Liver (tissue), 10 donors: ENCODE measurements at places on chromosomes 13 and 19.

DNA sequence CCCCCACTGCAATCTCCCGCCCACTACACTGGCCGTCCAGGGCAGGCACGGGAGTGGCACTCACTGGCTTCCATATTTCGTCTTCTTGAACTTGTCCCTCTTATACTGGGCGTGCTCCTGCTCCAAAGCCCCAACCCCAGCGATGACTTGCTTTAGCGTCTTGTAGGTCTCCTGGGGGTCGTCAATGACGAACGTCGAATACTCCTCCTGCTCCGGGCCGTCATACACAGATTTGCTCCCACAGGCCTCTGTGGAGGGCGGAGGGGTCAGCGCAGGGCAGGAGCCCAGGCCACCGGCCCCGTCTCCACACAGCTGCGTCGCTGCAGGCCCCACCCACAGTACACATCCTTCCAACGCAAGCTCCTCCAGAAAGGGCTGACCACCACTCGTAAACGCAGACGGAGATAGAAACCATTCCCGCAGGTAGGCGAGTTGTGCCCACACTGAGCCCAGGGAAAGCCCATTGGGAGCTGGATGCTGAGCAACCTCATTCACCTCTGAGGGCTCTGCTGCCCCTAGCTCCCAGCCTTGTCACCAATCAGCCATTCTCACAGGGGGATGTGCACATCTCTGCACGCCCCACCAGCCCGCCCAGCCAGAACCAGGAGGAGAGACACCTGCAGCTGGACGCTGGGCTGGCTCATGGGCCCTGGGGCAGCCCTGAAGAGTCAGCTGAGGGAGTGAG, 7.9 kb upstream of the C13orf46 start:
- no peak for DNase-seq

DNA sequence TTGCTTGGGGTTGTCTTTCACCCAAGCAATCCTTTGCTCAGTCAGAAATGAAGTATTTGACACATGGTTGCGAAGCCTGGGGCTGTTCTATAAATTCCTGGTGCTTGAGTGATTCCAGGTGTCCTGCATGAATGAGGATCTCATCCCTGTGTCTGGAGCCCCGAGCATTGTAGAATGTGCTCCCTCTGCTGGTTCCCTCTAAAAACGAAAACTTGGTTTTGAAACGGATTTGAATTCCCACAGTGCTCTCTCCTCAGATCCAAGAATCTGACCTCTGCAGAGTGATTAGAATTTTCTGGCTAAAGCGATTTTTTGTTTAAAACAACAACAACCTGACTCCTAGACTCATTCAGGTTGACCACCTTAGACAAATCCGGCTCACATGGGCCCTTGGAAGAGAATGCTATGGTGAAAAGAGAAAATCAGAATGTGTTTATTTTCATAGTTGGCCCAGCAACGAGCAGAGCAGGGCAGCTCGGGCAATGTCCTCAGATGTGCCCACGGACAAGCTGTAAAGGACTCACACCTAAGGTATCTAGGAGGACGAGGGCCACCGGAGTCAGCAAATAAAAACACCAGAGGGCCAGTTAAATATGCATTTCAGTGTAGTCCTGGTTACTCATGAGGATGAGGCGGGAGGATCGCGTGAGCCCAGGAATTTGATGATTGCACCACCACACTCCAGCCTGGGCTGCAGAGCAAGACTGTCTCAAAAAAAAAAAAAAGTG, 8.7 kb upstream of the ATP12A start:
- DNase-seq = no peak

GRCh38 chr13:95245071-95245470, 56.2 kb downstream of the ABCC4 start:
- DNase-seq = no peak

DNA sequence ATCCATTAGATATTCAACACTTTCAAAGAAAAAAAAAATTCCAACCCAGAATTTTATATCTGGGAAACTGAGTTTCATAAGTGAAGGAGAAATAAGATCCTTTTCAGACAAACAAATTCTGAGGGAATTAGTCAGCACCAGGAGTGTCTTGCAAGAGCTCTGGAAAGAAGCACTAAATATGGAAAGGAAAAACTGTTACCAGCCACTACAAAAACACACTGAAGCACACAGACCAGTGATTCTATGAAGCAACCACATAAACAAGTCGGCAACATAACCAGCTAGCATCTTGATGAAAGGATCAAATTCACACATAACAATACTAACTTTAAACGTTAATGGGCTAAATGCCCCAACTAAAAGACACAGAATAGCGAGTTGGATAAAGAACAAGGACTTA, 368.4 kb upstream of the MIR17HG start:
- no peak for DNase-seq

GRCh38 chr19:9934132-9934950, 2.0 kb downstream of the OLFM2 start:
- DNase-seq = peak; percentile 78

DNA sequence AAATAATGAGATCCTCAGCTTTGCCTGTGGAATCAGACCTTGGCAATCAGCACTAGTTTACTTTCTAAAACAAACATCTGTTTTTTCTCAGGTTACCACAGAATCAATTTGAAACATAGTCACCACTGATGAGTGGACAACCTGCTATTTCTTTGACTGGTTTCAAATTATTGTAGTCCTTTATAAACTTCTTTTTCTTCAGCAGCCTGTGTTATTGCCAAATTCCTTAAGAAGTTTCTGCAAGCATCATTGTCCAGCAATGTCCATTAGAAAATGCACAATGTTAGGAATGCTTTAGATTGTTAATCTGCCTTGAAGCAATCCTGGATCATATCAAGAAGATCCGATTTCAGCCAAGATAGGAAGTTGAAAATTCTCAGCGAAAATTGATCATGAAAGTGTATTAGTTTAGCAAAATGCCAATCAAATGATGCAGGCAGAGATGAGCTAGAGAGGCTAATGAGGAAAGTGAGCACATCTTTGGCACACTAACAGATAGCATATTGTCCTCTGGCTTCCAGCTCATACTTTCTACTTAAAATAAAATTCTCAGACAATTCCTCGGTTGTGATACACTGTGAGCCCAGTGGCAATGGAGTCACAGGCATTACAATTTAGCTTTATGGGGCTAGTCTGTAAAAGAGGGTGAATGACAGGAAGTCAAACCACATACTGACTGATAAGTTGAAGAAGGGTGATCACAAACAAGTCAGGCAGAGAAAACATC, 270.6 kb downstream of the SLITRK6 start:
- DNase-seq = no peak

GRCh38 chr13:114164681-114165429, 14.2 kb upstream of the CFAP97D2 start:
- DNase-seq = no peak

DNA sequence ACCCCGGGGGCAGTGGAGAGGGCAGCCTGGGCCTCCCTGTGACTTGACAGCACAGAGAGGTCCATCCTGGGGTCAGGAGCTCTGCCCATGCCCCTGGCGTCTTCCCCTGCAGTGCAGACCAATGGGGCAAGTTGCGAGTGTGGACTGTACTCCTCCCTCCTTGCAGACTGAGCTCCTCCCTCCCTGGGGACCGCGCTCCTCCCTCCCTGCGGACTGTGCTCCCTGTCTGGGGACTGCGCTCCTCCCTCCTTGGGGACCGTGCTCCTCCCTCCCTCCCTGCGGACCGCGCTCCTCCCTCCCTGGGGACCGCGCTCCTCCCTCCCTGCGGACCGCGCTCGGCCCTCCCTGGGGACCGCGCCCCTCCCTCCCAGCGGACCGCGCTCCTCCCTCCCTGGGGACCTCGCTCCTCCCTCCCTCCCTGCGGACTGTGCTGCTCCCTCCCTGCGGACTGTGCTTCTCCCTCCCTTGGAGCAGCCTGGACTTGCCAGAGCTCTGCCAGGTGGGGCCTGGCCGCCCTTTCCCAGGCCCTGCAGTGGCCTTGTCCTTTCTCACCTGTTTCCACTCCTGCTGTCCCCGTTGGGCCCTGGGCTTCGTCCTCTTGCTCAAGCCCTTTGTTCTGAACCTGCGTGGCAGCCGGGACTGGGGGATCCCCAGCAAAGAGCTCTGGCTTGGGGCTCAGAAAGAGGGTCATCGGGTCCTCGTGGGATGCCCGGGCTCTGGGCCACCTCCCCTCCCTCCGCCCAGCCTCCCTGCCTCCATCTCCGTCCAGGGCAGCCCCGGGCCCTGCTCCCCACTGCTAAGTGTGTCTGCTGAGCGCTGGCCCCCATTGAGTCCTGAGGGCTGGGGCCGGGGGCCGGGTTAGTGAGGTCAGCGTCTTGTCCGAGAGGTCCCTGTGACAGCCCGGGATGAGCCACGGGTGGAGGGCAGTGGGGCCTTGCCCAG, 6.8 kb downstream of the GAMT start:
- peak; percentile 50 for DNase-seq

GRCh38 chr19:3250675-3251074, 26.2 kb downstream of the CELF5 start:
- no peak for DNase-seq

GRCh38 chr13:48680756-48681392, 27.1 kb downstream of the CYSLTR2 start:
- DNase-seq = no peak

DNA sequence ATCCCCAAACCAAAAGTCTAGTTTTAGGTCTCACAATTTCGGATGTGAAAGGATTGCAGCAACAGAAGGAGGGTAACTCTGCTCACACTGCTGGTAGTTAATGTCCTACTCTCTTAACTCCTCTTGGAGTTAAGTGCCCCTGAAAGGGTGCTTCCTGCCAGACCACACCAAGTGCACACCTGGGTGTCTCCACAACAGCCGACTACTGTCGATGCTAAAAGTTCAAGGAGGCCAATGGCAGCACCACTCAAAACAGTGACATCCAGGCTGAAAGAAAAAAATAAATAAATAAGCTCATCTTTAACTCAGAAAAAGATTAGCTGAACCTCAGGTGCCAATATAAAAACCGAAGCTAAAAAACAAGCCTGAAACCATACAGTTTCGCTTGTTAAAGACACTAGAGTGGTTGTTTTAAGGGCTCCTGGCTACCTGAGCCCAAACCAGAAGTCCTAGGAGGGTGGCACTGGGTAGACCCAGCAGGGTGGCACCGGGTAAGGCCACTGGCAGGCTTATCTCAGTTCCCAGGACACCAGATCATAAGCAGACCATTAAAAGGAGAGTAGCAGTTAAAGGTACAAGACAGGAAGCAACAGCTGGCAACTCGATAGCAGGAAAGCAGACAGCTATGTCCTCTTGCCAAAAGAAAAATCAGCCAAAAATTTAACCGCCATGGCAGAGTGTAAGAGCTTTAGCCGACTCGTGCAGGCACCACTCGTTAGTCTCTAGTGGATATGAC, 39.3 kb downstream of the BRD4 start:
- no peak for DNase-seq

DNA sequence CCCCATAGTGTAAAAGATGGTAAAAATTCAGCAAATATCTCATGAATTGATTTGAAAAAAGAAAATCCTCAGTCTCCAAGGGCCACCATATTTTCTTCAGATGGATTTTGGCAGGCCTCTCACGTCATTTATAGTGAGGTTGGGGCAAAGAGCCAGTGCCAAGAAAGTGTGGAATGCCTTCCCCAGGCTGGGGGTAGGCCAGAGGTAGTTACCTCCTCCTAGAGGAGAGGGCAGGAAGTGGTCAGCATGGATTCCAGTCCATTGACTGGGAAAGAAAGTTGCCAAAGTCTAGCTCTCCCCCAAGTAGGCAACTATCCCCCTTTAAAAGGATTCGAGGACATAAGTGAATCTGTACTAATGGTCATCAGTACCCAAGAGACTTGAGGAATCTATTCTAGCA, 68.4 kb upstream of the KCTD4 start:
- DNase-seq = no peak

DNA sequence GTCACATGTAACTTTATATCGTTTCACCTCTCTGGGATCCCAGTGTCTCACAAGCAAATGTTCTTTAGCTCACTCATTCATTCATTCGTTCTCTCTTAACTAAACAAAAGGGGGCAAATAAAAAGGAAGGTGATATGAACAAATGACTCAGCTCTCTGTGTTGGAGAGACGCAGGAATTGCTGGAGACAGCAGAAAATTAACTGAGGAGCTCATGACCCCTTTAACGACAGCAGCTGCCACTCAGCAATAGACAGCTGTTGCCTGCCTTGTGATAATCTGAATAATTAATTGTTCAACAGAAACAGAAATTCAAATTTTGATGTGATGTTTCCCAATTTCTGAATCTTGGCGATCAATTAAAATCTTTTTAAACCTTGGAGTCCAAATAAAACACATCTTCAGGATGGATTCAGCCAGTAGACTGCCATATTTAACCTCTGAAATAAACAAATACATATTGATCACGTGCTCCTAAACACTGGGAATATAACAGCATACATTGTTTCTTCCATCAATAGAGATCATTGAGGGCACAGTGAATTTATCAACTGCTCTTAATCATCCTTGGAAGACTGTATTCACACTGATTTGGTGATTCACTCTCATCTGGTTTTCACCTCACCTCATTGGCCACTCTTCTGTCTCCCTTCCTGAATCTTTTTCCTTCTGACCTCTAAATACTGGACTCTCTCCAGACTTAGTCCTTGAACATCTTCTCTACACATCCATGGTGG, 63.3 kb downstream of the MBNL2 start:
- DNase-seq = no peak

DNA sequence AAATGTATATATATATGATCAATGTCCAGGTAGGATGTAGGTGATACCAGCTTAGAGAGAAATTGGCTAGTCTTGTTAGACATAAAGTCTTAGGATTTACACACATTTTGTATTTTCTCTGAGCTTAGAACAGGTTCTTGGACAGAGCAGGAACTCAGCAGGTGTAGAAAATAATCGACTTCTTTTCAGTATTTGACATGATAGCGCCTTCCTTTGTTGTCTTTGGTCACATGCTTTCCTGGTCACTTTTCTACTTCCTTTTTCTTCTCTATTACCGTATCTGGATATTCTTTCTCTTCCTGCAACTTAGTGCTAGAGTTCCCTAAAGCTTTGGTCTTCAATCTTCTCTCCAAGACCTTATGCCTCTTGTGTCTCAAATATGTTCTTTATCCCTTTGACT, 107.4 kb downstream of the LRCH1 start:
- no peak for DNase-seq

DNA sequence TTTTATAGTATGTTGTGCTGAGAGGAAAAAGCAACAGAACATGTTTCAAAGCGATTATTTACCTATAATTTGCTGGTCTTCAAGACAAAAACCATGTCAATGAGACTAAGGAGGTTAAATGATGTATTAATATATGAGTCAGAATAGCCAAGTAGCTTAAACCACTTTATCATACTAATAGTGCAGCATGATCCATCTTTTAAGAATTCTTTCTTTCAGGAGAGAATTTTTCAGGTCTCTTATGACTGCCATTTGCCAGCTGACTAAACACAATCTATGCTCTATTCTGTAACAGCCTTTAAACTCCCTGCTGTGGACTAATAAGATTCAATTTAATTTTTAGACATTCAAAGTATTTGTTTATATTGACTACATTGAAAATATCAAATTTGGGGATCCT, 93.7 kb downstream of the TRPC4 start:
- DNase-seq = no peak

DNA sequence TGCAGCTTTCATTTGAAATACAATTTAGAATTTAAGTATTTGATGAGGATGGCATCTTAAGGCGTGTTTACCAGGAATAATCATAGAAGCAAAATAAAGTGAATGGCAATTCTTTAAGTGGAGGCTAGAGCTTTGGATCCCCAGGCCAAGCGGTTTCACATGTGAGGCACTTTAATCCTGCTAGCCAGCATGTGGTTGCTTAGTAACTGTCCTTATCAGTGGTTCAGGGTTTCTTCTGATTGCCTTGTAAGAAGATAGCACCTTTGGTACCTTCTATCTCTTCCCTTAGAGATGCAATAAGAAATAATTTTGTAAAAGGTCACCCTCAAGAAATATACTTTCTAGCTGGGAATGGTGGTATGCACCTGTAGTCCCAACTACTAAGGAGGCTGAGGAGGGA, 38.9 kb upstream of the SERP2 start:
- no peak for DNase-seq
